ENCODE measurements at places on chromosomes 6 and 20. TPM values are rescaled to one million over a fixed set of nuclear protein-coding genes. Genes with fewer than 3 reads are reported as not detected.

The PTCRA gene
- total RNA-seq = not detected

The LPIN3 gene
- total RNA-seq = 5.9 TPM

The DHX35 gene
- total RNA-seq = 12.0 TPM

The GSTA3 gene
- not detected for total RNA-seq

The SIRPD gene
- not detected for total RNA-seq

The GSTA2 gene
- not detected for total RNA-seq

The RIMS4 gene
- 96.1 TPM for total RNA-seq

The KIF25 gene
- not detected for total RNA-seq

The FILIP1 gene
- total RNA-seq = 0.69 TPM

The PSMA7 gene
- 289 TPM for total RNA-seq

The SLA2 gene
- total RNA-seq = not detected

The GMPR gene
- total RNA-seq = 5.0 TPM
